Fibroblast of skin of scalp (primary cell): ENCODE measurements at places on chromosomes 11 and 22.

DNA sequence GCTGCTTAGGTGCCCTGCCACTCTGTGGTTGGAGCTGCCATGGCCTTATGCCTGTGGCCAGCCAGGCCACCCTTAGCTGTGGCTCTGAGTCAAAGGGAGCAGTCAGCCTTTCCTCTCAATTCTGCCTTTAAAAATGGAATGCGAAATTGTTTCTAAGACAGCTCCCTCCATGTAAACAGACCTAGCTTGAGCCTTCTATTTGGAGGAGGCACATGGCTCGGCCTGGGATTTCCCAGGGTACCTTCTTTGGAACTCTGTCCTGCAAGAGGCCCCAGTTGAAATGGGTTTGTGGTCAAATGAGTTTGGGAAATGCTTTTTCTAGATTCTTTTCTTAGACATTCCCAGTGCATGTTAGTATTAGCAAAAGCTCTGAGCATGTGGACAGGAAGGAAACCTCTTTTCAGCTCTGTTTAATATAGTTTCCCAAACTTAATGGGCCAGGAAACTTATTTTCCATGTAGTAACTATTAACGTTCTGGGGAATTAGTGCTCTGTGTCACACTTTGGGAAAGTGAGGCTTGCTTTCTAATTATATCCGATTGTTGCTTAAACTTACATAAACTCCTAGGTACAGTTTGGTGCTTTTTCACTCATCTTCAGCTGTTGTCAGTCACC, 7.8 kb downstream of the PHOX2A start:
- DNase-seq = no peak

- DNase-seq = peak; percentile 58
These were observed 10.2 kb upstream of the APOL6 start for GRCh38 chr22:35638001-35638400.

DNA sequence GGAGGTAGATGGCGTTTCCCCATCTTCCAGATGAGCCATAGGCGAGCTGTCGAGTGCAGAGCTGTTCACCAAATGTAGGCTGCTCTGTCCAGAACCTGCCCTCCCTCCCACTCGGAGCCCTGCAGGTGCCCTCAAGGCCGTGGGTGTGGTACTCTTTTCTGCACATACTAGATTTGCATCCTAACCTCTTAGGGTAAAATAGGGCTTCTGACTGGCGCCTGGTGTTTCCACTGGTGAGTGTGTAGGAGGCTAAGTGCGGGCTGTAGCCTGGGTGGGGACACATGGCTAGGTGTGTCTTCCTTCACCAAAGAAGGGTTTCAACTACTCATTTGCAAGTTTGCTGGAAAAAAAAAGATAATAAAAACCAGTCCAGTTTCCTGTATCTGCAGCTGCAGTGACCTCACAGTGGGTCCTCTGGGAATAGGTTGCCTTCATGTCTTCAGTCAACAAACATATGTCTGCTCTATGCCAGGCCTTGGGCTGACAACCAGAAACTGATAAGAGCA, 8.5 kb downstream of the BIK start:
- no peak for DNase-seq

GRCh38 chr11:71188073-71188472, 64.3 kb downstream of the SHANK2 start:
- no peak for DNase-seq

DNA sequence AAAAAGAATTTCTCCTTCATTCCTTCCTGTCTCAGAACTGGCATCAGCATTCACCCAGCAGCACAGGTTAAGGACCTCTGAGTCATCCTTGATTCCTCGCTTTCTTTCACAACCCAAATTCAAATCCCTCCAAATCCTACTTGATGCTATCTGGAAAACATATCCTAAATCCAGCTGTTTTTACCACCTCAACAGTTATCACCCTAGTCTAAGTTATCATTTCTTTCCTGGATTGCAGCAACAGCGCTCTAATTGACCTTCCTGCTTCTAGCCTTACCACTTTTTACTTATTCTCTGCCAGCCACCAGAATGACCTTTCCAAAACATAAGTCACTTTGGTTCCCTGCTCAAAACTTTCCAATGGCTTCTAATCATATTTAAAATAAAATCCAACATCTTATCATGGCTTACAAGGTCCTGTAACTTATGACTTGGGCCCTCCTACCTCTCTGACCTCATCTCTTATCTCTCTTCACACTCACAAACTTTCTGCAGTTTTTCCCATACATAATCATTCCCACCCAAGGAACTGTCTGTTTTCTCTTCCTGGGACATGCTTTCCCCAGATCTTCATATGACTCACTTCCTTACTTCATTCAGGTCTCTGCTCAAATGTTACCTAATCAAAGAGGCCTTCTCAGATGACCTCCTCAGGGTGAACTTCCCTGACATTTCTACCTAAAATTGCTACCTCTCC, 119.4 kb downstream of the TTC28 start:
- DNase-seq = peak; percentile 52

- DNase-seq = no peak
These were observed 9.6 kb downstream of the ACO2 start for GRCh38 chr22:41478473-41478872.

DNA sequence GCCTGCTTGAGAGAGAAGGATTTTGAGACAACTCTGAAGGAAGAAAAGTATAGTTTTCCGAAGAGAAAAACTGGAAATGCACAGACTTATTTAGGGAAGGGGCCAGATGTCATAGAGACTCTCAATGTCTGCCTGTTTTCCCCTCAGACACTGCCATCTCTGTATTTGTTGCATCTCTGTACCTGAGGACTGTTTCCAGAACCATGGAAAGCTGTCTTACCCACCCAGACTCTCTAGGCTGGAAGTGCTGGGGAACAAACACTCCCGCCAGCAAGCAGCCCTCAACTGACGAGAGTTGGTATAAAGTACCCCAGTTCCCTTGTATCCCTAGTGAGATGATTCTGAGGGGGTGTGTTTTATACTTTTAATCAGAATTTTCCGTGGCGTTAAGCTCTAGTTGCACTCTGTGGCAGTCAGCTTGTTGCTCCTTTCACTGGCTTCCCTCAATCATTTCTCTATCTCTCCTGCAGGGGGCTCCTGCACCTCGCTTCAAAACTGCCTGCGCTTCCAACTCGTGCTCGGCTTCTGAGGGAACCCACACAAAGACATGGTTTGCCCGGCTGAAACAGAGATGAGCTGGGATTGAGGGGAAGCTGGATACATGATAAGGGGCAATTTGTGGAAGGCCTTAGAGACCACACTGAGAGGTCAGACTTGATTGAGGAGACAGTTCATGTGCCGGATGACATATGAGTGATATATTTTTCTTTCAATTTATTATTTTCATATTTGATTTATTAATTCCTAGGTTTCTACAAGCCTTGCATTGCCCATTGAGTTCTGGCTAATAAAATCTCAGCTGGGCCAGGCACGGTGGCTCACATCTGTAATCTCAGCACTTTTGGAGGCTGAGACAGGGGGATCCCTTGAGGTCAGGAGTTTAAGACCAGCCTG, 36.9 kb upstream of the CLPB start:
- peak; percentile 73 for DNase-seq

GRCh38 chr22:40410731-40411505, 40.5 kb downstream of the SGSM3 start:
- DNase-seq = no peak

GRCh38 chr11:124745835-124746620, 6.0 kb downstream of the VSIG2 start:
- DNase-seq = no peak

DNA sequence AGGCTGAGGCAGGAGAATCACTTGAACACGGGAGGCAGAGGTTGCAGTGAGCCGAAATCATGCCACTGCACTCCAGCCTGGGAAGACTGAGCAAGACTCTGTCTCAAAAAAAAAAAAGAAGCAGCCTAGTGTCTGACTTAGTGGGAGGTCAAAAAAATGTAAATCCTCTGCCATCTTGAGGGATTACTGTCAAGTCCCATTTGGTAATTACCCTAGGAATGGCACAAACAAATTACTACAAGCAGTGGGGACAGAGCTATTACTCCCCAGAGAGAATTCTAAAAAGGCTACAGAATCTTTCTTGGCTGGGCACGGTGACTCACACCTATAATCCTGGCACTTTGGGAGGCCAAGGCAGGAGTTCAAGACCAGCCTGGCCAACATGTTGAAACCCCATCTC, 3.8 kb downstream of the SERPING1 start:
- DNase-seq = peak; percentile 4

DNA sequence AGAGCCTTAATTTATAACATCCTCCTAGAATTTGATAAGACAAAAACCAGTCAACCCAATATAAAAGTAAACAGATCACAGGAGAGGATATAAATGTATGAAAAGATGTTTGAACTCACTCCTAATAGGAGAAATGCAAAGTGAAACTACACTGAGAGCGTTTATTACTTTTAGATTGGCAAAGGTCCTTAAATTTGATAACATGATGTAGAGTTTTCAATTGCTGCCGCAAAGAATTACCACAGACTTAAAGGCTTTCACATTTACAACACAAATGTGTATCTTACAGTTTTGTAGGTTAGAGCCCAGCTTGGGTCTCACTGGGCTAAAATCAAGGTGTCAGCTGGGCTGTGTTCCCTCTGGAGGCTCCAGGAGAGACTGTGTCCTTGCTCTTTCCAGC, 9.1 kb upstream of the POU2AF2 start:
- no peak for DNase-seq
